ENCODE measurements at places on chromosomes 5 and 9.

- no peak for DNase-seq
Measured at GRCh38 chr9:1995084-1995483, 20.1 kb upstream of the SMARCA2 start.

DNA sequence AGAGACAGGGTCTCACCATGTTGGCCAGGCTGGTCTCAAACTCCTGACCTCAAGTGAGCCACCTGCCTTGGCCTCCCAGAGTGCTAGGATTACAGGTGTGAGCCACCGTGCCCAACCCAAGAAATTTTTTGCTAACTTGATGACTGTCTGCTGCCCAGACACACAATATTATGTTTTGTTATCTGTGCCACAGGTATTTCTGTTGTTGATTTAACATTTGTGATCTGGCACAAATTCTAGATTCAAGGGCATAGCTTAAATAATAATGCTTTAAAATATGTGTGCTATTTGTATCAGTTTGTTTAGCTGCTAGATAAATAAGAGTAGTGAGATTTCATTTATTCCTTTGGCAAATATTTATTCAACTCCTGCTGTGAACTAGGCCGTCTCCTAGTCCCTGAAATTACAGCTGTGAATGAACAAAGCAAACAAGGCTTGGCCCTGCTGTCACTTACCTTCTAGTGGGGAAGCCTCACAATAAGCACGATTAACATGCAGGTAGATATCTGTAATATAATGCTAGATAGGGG lies 35.3 kb downstream of the GAPVD1 start:
- DNase-seq, result no peak

- no peak for DNase-seq
Measured at GRCh38 chr9:69260161-69260560, 64.9 kb upstream of the ENTREP1 start.

- DNase-seq, result no peak
Measured at GRCh38 chr9:122788831-122789230, at the start of gene OR5C1. Gene OR5C1, plus strand, starts transcription at chr9:122788933. Its CDS starts 0 bp downstream, at chr9:122788933.

- peak; percentile 66 for DNase-seq
Measured at GRCh38 chr5:180084638-180085561, 13.3 kb upstream of the RNF130 start.

DNA sequence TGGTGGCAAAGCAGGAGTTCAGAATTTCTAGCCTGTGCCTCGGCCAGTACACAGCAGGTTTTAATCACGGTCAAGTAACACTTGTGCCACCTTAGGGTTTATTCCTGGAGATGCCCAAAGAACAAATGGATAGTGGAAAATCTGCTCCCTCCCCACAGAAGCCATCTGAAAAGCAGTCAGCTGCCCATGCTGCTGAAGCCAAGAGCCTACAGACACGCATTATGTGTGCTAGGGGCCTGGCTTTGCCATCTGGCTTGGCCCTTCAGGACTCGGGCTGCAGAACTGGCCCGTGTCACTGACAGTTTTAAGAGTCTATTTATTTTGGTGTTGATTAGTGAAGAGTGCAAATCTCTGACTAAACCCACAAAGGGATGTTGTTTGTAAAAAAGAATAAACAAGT lies 11.1 kb downstream of the ARSB start:
- no peak for DNase-seq

- DNase-seq, result no peak
Measured at GRCh38 chr9:32579706-32580331, 6.9 kb upstream of the NDUFB6 start.

DNA sequence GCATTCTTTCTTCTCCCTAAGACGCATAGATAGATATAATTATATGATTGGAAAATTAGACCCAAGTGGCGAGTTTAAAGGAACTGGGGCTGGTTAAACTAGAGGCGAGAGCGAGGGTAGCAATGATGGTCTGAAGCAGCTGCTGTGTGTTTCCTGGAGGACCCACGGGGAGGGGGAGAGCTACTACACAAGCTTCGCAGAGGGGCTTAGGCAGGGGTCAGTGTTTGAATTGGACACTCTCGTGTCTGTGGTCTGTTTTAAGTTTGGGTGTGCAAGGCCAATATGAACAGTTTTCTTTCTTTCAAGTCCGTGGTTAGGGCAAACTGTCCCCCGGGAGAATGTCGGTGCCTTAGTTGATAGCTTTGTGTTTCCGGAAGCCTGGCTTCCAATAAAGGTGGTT lies 43.1 kb downstream of the PDZD2 start:
- DNase-seq, result no peak

DNA sequence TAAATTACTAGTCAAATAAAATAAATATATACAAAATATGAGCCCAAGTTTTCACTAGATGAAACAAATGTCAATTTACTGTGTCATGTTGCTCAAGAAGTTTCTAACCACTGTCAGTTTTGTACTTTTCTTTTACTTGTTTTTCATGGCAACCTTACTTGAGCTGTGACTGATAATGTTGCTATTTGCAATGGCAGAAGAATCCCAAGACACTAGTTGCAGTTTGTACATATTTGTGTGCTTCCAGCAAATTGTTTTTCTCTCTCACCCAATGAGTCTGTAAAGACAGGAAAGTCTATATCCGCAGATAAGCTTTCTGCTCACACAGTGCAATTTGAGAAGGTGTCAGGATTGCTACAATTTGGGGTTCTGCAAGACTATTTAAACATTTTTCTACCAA lies 338.6 kb upstream of the PCSK5 start:
- no peak for DNase-seq

- no peak for DNase-seq
Measured at GRCh38 chr5:77957931-77958521, 181.9 kb upstream of the TBCA start.

GRCh38 chr9:17726298-17726697 lies 147.4 kb downstream of the SH3GL2 start:
- no peak for DNase-seq
